ENCODE measurements at places on chromosomes 13 and 19.

DNA sequence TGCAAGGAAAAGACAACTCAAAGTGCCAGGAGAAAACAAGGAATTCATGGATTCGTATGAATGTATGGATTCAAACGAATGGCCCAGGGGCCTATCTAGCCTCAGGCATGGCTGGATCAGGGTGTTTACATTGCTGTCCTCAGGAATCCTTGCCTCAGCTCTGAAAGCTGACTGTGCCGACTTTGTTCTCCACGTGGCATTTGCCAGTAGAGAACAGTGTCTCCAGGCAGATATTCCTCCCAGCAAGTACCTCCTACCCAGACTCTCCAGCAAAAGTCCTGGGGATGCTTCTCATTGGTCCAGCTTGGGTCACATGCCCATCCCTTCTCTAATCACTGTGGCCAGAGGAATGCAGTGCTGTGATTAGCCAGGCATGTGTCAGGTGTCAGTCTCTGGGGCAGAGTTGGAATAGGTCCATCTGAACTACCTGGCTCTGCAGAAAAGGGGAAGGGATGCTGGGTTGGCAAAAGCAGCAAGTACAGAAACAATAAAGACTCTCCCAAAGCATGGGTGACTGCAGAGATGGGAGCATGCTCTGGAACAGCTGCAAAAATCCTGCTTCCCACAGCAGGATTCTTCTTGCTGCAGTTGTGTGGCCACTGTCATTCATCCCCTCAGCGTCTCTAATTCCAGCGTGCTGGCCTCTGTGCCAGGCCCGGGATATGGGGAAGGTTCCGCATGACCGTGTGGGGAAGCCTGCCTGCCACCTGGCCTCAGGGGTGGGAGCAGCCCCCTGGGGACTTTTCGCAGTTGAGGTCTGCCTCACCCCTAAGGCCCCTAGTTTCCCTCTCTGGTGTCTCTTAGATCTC is 30.0 kb downstream of the CCNE1 start:
- no peak for DNase-seq

GRCh38 chr13:73190477-73190876 is 131.7 kb downstream of the KLF5 start:
- DNase-seq: no peak

DNA sequence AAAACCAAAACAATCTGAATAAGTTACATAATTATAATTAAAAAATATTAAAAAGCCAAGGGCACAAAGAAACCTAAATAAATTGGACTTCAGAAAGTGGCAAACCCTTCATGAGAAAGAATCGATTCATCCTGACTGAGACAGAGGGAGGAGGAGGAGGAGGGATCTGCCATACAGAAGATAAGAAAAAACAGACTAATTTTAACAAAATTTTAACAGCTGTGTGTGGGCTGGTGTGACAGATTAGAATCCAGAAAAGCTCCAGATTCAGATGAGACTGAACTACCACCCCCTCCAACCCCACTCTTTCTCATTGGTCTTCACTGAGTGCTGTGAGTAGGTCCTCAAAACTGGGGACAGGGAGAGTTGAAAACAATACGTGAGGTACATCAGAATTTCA is 111.5 kb upstream of the HTR2A start:
- no peak for DNase-seq

GRCh38 chr13:50994651-50995050 is 85.1 kb downstream of the RNASEH2B start:
- no peak for DNase-seq

DNA sequence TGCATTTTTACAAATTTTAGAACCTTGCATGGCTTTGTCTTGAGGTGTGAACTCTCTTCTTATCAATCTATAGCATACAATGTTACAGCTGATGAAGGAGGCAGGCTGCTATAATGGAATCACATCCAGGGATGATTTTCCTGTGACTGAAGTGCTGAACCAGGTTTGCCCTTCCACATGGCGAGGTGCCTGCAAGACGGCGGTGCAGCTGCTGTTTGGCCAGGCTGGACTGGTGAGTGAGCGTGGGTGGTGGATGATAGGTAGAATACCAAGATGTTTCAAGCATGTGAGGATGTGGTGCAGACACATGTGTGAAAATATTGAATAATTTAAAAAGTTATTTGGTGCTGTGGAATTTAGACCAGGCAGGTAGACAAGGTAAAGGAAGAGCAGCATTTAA is 34.9 kb upstream of the GPI start:
- DNase-seq: no peak

GRCh38 chr19:40719414-40719894 is 2.5 kb downstream of the ITPKC start:
- no peak for DNase-seq

GRCh38 chr19:28960586-28960985 is 252.4 kb downstream of the UQCRFS1 start:
- DNase-seq: no peak

DNA sequence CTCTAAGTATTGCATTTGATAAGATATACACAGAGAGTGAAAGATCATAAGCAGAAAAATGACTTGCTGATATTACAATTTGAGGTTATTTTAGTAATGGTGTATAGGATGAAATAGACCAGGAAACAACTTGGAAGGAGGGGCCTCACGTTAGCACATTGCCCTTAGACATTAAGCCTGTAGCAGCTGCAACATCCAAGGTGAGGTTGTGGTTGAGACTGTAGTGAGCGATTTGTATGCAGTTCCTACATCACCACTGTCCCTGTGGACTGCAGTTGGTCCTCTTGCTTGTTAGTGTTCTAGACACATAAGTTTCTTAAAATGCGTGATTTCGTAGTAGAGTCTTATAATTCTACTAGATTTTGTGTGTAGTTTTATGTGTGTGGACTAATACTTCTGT is 311.3 kb downstream of the ATP8A2 start:
- no peak for DNase-seq

GRCh38 chr19:1213391-1214286 is 8.1 kb downstream of the STK11 start:
- DNase-seq: peak; percentile 81

DNA sequence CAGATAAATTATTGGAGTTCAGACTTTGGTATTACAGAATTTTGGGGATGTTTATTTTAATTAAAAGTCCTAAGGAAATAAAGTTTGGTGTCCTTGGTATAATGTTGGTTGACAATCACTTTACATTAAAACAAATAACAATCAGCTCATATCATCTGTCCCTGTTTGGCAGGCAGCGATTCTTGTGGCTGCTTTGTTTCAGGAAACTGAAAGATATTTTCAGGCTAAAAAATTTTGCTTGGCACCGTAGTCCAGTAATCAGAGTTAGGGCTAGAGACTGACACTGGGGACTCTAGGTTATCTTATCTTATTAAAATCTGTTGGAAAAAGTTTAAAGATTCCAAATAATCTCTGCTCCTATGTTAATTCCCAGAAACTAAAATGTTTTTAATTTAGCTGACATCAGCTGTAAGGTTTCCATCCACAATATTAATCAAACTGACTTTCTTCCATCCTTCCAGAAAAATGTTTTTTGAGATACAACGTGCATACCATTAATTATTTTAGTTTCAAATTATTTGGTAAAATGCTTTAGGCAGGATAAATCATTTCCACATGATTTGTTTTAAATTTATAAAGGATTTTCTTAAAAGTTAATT is 97.6 kb downstream of the ZIC5 start:
- DNase-seq: no peak

DNA sequence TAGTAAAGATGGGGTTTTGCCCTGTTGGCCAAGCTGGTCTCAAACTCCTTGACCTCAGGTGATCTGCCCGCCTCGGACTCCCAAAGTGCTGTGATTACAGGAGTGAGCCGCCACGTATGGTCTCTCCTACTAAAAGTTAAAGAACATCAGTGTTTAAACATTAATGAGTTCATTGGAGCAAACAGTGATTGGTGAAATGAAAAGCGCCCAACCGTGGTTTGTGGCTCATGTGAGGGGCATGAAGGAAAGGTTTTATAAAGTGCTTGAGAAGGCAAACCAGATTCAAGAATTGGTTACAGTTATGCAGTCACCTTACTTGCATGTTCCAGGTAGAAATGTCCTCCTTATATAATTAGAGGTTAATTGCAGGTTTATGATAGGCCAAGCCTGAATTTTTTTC is 109.5 kb downstream of the ZNF675 start:
- no peak for DNase-seq

DNA sequence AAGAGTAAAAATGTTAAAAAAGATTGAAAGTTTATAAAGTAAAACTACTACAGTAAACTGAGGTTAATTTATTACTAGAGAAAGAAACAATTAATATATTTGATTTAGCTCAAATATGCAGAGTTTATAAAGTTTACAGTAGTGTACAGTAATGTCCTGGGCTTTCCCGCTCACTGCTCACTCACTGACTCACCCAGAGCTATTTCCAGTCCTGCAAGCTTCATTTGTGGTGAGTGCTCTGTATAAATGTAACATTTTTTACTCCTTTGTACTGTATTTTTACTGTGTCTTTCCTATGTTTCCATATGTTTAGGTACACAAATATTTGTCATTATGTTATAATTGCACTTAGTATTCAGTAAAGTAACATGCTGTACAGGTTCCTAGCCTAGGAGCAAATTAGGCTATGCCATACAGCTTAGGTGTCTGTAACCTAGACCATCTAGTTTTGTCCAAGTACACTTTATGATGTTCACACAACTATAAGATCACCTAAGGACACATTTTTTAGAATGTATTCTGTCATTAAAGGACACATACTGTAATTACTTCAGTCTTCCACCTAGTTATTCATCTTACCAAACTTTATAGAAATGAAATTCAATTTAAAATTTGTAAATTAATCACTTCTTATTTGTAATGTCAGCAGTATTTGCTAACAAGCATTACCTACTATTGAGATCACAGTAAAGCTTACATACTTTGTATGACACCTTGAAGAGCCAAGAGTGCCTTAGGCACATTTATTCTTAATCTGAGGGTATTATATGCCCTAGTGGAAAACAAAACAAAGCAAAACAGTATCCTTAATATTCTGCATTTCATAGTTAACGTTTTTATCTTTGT is 683.4 kb downstream of the PCDH9 start:
- no peak for DNase-seq

DNA sequence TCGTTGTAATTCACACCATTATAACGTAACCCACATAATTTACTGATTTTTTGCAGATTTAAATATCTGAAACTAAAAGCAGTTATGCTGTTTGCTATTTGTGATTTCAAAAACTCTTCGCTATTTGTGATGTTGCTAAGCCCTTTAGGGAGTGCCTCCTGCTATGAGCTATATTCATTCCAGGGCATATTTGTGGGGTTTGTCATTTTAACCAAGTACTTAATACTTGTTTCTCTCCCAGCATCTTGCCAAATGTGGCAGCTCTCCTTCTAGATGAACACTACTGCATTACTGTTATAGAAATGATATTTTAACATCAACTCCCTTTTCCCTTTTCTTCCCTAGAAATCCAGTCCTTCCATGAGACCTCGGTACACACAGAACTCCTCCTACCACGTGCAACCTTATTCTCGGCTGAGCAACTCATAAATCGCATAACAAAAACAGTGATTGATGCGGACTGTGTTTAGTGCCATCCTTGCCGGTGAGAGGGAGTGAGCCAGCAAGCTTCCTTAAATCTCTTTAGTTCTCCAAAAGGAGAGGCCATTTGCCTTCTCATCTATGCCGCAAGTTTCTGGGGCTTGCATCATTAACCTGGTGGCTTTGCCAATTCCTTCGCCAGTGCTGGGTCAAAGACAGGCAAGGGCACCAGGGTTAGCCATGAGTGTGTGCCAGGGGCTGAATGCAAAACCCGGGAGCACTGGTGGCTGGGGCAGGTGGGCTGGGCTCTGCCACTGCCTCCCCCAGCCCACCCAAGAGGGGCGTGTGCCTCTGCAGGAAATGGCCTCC is 33.4 kb downstream of the RFX2 start:
- DNase-seq: peak; percentile 39

GRCh38 chr13:97231829-97232196 is 9.7 kb downstream of the MBNL2 start:
- no peak for DNase-seq

- DNase-seq: no peak
Measured at GRCh38 chr19:29372091-29372415, 153.7 kb upstream of the VSTM2B start.

DNA sequence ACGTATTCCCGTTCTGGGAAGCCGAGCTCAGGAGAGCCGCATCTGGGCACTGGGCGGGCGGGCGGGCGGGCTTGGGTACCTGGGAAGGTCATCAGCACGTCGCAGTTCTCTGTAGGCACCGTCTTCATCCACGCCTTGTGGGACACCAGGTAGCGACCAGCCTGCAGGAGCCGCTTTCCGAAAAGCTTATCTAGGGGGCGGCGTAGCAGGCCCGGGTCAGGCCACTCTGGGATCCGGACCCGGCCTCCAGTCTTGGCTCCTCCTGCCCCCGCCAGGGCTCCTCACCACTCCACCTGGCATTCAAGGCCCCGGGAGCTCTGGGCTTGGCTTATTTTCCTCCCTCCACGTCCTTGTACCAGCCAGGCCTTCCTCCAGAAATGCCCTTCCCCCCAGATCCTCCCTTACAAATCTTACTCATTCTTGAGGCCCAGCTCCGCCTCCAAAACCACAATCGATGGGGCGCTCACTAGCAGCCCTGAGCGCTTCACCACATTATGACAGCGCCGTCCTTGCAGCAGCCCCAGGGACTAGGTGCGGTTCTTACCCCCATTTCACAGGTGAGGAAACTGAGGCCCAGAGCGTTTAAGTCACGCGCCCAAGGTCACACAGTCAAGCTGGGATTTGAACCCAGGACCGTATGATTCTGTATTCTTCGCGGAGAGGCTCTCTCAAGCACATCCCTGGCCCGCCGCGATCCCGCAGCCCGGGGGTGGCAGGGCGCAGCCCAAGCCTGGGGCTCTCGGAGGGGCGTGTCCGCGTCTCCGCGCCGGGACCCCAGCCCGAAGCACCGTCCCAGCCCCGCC is 843 bp downstream of the ANO8 start:
- DNase-seq: peak; percentile 67

DNA sequence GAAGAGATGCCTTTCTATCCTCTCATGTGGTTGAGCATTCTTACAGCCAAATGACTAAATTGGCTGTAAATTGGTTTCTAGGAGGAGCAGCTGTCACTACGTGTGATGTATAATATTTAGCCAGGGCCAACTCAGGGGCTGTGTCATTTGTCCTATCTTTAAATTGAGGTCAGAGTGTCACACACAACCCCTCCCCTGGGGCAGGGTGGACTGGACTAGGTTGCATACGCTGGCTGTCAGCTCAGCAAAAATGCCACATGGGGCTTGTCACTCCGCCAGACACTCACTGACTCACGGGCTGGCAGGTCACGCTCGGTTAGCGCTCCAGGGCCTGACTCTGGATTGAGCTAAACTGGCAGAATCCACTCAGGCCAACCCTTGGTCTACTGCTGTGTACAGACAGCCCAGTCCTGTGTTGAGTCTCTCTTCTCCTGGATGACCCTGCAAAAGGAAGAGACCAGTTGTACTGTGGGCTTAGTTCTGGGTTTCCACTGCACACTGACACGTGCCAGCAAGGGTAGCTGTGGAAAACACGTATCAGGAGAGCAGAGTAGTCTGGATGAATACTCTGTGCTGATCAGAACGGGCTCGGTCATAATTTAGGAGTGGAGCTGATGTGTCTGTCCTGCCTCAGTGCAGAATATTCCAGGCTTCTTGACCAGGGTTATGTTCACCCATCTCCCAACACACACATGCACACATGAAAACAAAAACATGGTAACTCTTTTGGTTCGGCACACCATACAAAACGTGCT is 29.1 kb downstream of the SHISA2 start:
- DNase-seq: no peak
